Right renal pelvis (tissue), 4 donors: ENCODE measurements at places on chromosomes 16 and 17. TPM values are rescaled to one million over a fixed set of nuclear protein-coding genes. Genes with fewer than 3 reads are reported as not detected.

- DNase-seq = no peak
Observed at GRCh38 chr16:66609139-66609510, 4.6 kb downstream of the CMTM3 start.

- DNase-seq = no peak
Observed at GRCh38 chr17:70314096-70314495, 144.8 kb downstream of the KCNJ2 start.

DNA sequence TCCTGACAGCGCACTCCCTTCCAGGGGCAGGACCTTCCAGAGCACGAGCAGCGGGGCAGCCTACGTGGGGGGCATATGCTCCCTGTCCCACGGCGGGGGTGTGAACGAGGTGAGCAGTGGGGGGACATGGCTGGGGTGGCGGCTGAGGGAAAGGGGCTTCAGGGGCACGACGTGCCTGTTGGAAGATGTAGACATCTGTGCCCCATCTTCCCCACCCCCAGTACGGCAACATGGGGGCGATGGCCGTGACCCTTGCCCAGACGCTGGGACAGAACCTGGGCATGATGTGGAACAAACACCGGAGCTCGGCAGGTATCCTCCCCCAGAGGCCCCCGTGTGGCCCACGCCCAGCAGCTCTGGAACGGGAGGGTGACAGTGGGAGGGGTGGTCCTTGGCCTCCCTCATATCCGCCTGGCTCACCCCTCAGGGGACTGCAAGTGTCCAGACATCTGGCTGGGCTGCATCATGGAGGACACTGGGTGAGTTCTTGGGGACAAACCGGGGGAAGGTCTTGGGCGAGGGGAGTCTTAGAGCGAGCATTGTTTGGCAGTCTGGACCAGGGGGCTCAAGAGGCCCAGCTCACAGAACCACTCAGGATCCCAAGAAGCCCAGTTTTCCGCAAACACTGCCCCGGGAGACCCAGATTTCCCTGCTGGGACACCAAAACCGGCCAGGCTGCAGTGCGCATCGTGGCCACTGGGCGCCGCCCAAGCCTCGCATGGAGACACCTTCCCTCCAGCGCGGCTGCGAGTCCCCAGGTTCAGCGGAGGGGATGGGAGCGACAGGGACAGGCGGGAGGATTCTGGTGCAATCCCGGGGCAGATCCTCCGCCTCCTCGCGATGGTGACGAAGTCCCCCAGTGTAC, 15.7 kb downstream of the ADAM11 start:
- peak; percentile 76 for DNase-seq

GRCh38 chr17:59329176-59330052, 2.0 kb upstream of the YPEL2 start:
- no peak for DNase-seq

DNA sequence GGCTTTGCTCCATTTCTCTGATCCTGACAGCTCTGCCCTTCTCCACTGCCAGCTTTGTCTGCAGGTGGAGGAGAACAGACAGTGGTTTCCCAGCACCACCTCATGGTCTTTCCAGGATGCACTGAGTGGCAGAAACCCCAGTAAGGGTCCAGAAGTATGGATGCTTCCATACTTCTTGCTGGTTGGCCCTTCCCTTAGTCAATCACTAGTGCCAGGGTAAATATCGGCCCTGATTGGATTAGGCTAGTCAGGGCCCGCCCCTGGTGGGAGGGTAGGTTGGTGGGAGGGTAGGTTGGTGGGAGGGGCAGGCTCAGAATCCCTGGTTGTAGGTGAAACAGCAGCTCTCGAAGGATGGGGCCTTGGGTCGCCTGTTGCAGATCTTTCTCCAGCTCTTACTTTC, 10.2 kb downstream of the RNF213 start:
- DNase-seq = no peak

- DNase-seq = no peak
Observed at GRCh38 chr17:81125573-81126081, 39.7 kb upstream of the PVALEF start.

GRCh38 chr17:57135789-57136291, 50.8 kb downstream of the AKAP1 start:
- DNase-seq = no peak

DNA sequence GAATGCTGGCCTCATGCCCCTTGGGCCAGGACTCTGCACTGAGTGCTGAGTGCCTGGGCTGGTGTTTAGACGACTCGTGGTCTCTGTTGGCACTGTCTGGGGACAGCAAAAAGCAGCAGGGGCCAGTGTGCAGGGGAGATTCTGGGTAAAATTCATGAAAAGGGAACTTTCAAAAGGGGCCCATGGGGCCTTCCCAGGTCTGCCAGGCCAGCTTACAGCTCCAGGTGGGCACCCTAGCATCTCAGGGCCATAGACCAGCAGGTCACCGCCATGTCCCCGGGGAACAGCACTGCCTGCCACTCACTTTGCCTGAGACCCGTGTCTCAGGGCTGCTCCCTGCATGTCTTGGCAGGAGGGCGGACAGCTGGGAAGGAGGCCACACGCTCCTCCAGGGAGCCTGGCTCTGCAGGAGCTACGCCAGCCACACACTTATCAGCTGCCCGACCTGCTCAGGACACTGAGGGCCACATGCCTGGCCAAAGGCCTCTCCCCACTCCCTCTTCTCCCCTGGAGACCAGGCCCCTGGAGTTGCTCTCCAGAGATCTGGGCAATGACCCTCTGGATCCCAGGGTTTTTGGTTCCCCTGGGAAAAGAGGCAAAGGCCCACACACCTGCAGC, 8.8 kb upstream of the FASN start:
- no peak for DNase-seq

Gene AANAT
- not detected for polyA plus RNA-seq

Gene KATNB1
- polyA plus RNA-seq = 22.1 TPM
